Stimulated activated CD8-positive, alpha-beta memory T cell treated with anti-CD3 and anti-CD28 coated beads, Interleukin-4, amount 100 ng/mL, for 24 hours (primary cell): ENCODE measurements at places on chromosomes 1 and 21.

DNA sequence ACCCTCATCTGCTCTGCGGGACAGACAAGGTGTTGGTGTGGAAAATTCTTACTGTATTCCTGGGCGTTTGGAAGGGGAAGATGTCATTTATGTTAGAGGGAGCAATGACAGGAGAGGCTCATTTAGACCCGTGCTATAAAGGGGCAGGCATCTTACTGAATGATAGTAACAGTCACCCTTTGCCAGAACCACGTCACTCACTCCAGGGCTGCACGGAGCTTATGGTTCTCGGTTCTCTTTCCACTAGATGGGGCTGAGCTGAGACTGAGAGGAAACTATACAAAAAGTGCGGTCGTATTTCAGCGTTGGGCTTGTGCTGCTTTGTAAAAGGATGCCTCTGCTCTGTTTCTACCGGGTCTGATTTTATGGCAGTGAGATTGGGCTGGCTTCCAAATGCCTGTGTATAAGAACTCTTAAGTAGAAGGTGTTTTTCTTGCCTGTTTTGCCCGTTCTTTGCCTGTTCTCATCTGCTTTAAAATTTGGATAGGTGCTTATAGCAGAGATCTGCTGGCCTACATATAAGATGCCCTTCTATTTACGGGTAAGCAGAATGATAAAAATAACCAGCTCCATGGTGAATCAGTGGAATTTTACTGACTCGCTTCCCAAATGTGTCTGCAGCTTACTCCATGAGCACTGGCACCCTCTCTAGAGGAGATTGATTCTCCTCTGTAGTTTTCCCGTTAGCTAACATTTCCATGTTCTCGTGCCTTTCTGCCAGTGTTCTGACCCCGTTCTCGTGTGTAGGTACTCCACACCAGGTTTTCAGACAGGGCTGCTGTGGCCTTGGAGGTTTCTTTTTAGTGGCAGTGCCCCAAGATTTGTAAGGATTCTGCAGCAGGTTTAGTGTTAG is 55.9 kb downstream of the MRPS6 start:
- DNase-seq = peak; percentile 41

DNA sequence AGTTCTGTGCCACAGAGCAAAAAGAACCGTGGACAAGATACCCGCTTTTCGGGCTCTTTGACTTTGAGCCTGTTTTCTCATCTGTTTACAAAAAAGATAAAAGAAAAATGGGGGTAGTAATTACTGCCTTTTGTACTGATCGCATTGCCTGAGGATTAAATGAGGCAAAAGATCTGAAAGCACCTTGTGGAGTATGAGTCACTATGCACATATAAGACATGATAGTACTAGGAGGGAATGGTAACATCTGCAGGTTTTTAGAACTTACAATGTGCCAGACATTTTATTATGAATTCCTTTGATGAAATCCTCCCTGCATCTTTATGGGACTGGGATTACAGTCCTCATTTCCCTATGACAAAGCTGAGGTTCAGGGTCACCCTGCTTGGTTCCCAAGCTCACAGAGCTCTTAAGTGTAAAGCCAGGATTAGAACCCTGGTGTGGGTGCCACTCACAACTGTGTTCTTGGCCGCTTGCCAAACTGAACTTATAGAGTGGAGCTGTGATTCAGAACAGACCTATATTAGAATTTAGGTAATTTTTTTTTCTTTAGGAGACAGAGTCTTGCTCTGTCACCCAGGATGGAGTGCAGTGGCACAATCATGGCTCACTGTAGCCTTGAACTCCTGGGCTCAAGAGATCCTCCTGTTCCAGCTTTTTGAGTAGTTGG is 1.8 kb downstream of the DISC1 start:
- no peak for DNase-seq

DNA sequence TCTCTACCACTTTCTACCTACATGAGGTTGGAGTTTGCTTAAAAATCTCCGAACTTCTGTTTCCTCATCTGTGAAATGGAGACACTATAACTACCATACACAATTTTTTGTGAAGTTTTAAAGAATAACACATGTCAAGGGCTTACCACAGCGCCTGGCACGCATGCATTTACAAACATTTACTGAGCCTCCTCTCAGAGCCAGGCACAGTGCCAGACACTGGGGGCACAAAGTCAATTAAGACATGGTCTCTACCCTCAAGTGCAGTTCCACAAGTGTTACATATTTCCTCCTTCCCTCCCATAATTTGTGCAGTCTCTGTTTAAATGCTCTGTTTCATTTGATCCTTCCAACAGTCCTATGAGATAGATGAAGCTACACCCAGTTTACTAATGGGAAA is 356.4 kb upstream of the ESRRG start:
- DNase-seq = no peak

DNA sequence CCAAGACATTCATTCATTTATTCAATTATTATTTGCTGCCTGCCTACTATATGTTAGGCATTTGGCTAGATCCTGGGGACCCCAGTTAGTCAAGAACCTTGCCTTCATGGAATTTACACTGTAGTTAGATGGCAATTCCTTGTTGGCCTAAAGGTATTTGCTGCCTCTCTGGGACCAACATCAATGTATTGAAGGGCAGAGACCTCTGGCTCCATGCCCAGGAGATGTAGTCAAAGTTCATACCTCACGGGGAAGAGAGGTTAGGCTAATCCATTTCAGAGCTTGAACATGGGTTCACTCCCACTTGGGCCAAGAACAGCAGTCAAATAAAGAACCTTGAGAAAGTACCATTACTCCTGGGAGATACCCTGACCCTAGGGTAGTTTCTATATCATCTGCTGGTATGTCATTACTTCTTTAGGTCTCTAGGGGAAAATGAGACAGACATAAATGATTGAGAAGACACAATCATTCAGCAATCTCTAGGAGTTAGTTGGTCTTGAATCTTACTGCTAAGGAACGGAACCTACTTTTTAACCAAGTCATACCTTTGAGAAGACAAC is 32.0 kb downstream of the SORT1 start:
- no peak for DNase-seq

DNA sequence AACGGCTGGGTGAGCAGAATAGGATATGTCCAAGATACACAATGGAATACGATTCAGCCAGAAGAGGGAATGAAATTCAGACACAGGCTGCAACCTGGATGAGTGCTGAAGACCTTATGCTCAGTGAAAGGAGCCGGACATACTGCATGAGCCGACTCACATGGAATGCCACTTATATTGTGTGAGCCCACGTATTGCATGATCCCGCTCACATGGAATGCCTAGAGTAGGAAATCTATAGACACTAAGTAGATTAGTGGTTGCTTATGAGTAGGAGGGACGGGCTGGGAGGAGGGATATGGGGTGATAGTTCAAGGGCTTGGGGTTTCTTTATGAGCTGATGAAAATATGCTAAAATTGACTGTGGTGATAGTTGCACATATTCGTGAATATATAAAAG is 26.8 kb downstream of the TMPRSS2 start:
- no peak for DNase-seq

DNA sequence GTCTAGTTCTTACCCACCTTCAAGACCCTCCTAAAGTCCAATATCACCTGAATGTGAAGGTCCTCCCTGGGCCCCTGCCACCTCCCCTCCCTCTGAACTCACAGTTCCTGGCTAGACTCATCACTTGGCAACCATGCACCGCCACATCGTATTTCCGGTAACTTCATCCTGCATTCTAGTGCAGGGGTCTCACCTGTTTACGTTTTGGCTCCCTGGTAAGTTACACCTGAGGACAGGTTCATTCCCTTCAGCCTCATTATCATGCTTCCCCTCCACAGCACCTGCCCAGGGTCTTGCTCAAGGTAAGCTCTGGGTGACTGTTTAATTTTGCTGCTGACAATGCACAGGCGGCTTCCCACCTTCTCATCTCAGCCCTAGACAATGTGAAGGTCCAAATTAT is 93.1 kb downstream of the MIS18A start:
- DNase-seq = no peak

GRCh38 chr1:171477804-171478203 is 7.5 kb upstream of the PRRC2C start:
- DNase-seq = no peak

- no peak for DNase-seq
Measured at GRCh38 chr1:226443439-226443838, 35.5 kb upstream of the PARP1 start.

- DNase-seq = no peak
Measured at GRCh38 chr21:33901412-33902288, 14.0 kb downstream of the ATP5PO start.

- DNase-seq = no peak
Measured at GRCh38 chr1:150282558-150282958, 204 bp downstream of the CIART start.

GRCh38 chr1:226976276-226976977 is 36.3 kb downstream of the COQ8A start:
- DNase-seq = no peak

DNA sequence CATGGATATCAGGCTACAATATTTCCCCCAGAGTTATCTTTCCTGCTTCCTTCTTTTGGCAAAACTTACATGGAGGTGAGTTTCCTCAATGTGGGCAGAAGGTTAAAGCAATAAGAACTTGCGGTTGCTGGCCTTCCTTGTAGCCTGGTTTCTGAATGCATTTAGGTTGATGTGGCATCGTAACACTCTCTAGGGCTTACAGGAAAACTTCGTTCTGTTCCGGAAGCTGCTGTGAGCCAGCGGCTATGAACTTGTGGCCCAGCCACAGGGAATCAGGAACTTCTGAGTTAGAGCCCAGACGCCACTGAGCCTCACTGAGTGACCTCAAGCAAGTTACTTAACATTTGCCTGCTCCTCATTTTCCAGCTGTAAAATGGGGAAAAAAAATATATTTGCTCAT is 623.4 kb upstream of the ADAMTS5 start:
- DNase-seq = no peak

- no peak for DNase-seq
Measured at GRCh38 chr1:174206148-174206836, 47.0 kb downstream of the RABGAP1L start.

DNA sequence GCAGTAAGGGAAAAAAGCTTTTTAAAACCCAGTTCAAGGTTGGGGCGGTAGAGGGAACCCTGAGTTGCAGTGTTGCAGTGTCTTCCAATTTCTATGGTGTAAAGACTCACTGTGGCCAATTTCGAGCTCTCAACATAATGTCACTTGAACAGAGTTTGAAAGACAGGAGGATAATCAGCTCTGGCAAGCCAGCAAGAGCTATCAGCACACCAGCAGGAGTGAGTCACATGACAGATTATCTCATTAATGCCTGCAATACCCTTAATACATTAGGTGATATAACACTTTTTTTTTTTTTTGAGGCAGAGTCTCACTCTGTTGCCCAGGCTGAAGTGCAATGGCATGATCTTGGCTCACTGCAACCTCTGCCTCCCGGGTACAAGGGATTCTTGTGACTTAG is 22.8 kb downstream of the SLC9C2 start:
- no peak for DNase-seq

DNA sequence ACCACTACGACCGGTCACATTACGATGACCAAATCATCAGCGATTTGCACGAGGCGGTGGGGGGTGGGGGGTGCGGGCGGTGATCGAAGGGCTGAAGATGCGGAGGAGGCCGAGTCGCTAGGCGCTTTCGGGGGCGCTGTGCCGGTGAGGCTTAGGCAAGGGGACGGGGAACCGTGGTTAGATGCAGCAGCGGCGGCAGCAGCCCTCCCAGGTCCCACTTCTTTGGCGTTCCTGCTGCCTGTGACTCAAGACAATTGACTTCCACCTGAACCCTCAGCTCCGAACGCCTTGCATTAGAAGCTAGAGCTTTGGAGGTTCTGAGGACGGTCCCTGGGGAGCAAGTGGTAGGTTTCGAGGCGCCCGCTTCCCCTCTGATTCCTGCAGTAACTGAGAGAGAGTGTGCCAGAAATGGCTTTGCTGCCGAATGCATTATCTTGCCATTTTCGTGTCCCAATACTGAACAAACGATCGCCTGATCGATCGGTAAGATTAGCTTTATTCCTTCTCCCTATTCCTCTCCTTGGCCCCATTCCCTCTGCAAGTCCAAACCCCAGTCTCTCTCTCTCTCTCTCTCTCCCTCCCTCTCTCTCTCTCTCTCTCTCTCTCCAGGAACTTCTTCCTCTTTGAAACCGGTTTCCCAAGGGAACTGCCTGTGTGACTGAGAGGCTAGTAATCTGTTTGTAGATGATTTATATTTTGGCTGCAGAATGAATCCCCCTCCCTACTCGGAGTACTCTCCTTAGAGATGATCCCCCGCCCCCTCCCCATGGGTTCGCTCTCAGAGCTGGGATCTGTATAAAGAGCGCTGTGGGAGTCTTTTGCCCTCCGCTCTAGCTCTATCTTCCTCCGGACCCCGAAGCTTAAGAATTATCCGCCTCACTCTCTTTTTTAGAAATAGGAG is 735 bp upstream of the BRINP3 start:
- DNase-seq = no peak

GRCh38 chr1:89965193-89965768 is 29.6 kb upstream of the ZNF326 start:
- DNase-seq = no peak

GRCh38 chr1:96581772-96582171 is 139.8 kb upstream of the PTBP2 start:
- no peak for DNase-seq

GRCh38 chr1:53143527-53143926 is 1.1 kb upstream of the SLC1A7 start:
- no peak for DNase-seq

DNA sequence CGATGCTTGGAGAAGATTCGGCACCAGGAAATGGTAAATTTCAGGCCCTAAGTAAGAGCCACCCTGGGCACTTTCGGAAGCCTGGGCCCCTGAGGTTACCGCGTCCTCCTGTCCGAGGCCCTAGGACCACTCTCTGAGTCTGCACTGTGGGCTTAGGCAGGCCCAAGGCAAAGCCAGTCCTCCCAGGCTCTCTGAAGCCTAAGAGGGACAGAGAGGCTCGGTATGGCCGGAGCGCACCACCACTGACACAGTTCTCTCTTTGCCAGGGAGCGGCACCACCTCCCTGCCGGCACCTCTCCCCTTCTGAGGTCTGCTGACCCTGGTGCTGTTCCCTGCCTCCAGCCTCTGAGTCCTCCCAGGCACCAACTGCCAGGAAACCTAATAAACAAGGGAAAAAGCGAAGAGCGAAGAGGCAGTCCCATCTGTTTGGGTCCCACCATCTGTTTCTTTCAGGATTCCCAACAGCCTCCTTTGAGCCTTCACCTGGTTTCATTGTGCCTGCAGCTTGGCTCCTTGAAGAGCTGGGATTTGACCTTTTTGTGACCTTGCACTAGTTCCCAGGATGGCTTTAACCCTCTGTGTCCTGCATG is 57.7 kb downstream of the VWA5B1 start:
- DNase-seq = no peak

GRCh38 chr1:151729157-151729965 is 8.0 kb downstream of the RIIAD1 start:
- no peak for DNase-seq
